PC-3 (cell line): ENCODE measurements at places on chromosomes 11 and 22. TPM values are rescaled to one million over a fixed set of nuclear protein-coding genes. Genes with fewer than 3 reads are reported as not detected.

TMEM151A gene
- not detected in 2 replicates for total RNA-seq

MIOX gene
- total RNA-seq: not detected in 2 replicates

NUP50 gene
- total RNA-seq: 65.0 and 69.9 TPM in 2 replicates

HMOX1 gene
- 14.5 and 16.5 TPM in 2 replicates for total RNA-seq

PHLDA2 gene
- total RNA-seq: 101 and 110 TPM in 2 replicates

MMP8 gene
- total RNA-seq: not detected in 2 replicates

HTR3A gene
- not detected in 2 replicates for total RNA-seq

TBX10 gene
- not detected in 2 replicates for total RNA-seq

OR52I1 gene
- total RNA-seq: not detected in 2 replicates

ANKK1 gene
- 0.22 TPM in 1 of 2 replicates, not detected in the other for total RNA-seq

ZNF214 gene
- 0.58 and 1.4 TPM in 2 replicates for total RNA-seq
